Esophagus muscularis mucosa (tissue), 4 donors: ENCODE measurements at places on chromosomes 2 and 18.
A peak's percentile ranks its signal among the peaks of the same experiment; 100 is the strongest.

DNA sequence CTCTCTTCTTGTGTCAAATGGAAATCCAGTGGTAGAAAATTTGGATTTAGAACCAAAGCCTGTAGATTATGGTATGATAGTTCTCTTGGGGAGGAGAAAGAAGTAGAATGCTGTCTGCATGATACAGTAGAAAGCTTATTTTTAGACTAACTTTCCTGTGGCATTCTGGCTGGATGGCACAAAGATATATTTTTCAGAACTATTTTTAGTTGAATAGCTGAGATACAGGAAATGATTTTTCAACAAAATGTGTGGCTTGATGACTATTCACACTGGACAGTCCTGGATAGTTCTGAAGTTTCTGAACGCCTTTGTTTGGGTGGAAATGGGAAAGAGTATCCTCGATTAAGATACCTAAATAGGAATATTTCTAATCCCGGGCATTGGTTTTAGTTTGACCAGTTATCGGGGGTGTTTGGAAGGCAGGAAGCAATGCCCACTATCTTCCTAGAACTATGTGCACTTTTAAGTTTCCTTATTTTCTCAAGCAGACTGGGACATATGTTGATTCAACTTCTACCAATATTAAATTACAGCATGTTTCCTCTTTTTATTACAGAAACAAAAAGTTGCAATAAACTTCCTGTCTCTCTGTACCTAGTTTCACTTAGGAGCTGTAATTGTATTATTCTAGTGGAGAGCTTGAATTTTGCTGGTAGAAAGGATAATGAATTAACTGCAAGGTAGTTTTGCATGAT lies 32.1 kb downstream of the GDF7 start:
- no peak for DNase-seq

DNA sequence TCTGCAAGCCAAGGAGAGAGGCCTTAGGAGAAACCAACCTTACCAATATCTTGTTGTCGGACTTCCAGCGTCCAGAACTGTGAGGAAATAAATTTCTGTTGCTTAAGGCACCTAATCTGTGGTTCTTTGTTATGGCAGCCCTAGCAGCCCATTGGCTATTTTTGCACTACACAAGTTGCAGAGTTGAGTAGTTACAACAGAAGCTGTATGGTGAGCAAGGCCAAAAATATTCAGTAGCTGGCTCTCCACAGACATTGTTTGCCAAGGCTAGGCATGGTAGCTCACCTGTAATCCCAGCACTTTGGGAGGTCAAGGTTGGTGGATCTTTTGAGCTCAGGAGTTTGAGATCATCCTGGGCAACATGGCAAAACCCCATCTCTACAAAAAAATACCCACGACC lies 27.1 kb upstream of the SCYGR1 start:
- DNase-seq = no peak

DNA sequence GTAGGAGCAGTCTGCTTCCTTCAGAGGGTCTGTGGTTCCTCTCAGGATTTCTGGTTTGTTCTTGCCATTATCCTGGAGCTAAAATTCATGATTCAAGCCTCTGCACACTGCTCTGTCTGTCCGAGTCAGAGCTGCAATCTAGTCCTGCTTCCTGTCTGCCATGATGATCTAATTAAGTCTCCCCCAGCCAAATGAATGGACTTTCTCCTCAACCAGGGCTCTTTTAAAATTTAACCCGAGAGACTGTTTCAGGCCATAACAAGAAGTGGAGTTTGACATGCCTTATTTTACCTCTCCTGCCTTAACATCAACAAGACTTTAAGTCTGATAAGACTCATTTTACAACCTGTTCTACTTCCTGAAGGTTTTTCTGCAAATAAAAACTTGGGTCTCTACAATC lies 1009.6 kb upstream of the DDX18 start:
- DNase-seq = no peak

GRCh38 chr2:71892423-71892730 lies 255.3 kb downstream of the CYP26B1 start:
- DNase-seq = peak; percentile 55

DNA sequence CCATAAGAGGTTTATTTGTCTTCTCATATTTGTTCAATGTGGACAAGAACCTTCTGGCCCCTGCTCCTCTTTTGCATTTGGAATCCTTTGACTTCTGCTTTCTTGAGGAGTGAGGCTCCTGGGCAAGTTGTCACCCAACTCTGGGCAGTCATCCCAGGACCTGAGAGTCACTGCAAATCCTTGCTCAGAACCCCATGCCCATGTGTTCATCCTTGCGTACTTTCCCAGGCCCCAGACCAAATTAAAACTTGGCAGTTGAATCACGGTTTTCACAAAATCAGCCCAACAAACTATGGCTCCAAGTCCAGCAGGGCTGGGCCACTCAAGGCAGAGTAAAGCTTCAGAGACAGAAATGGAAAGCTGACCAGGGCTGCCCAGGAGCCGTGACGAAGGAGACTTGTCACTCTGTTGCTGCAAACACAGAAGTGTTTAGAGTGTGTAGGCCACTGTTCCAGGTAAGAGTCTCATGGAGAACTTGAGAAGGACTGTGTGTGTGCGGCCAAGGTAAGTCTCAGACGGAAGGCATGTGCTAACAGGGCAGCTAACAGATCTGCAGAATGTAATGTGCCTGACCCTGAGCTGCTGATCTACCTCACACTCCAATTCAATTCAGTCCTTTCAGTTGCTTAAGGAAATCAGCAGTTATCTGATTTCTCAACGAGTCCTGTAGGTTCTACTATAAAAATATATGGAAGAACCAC lies 549.4 kb upstream of the HS6ST1 start:
- DNase-seq = no peak

DNA sequence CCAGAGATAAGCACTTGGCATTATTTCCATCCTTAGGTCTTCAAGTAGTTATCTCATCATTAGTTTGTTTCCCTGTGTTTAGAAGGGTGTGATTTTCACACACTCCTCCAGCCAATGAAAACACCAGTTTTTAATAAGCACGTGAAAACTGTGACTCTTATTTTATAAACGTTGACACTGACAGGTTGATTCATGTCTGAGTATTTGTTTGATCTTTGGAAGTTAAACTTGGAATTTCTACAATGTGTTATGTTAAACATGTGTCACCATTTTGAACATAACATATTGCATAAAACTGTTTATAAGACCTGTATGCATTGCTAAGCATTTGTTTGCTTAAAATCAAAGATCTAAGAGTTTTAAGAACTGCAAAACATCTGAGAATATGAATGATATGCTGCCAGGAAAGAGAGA lies 27.6 kb downstream of the SLC40A1 start:
- DNase-seq = no peak

- DNase-seq = no peak
Observed at GRCh38 chr2:66343259-66343658, 91.7 kb upstream of the MEIS1 start.

GRCh38 chr2:183925281-183925680 lies 673.0 kb upstream of the ZNF804A start:
- DNase-seq = no peak

- DNase-seq = peak; percentile 97
Observed at GRCh38 chr2:20411361-20411894, 35.4 kb upstream of the RHOB start.

DNA sequence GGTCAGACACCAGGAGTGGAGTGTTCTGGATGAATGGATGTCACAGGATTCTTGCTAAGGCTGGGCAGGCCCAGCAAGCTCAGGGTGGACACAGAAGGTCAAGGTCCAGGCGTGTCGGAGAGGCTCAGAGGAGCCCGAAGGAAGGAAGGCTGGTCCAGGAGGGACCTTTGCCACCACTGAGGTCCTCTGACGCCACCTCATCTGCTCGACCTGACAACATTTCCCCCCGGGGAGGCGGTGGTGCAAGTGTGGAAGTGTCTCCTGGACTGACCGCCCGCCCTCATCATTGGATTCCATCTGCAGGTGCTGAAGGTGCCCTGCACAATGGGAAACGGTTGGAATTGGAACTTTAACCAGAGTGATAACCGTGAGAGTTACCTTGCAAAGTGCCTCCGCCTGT lies 124.6 kb downstream of the RTP5 start:
- DNase-seq = no peak

GRCh38 chr2:181004647-181005325 lies 24.4 kb downstream of the UBE2E3 start:
- DNase-seq = no peak

DNA sequence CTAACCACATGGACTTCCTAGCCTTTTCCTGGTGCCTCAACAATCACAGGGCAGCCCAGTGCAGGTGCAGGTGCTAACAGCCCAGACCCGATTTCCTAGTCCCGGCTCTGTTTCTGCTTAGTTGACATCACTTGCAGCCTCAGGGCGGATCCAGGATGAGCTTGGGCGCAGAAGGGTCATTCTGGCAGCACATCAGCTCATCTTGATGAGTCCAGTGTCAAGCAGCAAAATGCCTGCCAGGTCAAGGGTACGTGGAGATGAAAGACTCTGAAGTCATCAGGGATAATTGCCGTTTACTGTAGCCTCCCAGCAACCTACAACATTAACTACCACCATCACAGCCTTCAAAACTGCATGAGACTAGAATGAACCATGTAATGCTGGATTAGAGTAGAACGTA lies 39.4 kb upstream of the EFHD1 start:
- no peak for DNase-seq

- DNase-seq = no peak
Observed at GRCh38 chr2:25276569-25277465, 64.9 kb downstream of the DNMT3A start.

DNA sequence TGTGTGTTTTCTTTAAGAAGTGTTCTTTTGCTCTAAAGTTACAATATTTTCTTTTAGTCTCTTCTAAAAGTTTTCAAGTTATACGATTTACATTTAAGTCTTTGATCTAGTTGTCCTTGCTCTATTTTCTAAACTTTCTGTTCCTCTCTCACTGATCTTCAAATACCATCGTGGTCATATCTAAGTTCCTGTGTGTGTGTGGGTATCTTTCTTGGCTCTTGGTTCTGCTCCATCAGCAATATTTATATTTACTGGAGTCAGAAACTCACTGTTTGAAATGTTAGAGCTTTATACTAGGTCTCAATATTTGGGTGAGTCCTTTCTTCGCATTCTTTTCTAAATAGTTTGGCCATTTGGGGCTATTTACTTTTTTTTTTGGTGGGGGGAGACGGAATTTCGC lies 77.3 kb downstream of the COPS8 start:
- DNase-seq = no peak

- no peak for DNase-seq
Observed at GRCh38 chr2:114316532-114317300, 125.7 kb upstream of the DPP10 start.

GRCh38 chr18:77777163-77777562 lies 527.5 kb downstream of the GALR1 start:
- peak; percentile 66 for DNase-seq

DNA sequence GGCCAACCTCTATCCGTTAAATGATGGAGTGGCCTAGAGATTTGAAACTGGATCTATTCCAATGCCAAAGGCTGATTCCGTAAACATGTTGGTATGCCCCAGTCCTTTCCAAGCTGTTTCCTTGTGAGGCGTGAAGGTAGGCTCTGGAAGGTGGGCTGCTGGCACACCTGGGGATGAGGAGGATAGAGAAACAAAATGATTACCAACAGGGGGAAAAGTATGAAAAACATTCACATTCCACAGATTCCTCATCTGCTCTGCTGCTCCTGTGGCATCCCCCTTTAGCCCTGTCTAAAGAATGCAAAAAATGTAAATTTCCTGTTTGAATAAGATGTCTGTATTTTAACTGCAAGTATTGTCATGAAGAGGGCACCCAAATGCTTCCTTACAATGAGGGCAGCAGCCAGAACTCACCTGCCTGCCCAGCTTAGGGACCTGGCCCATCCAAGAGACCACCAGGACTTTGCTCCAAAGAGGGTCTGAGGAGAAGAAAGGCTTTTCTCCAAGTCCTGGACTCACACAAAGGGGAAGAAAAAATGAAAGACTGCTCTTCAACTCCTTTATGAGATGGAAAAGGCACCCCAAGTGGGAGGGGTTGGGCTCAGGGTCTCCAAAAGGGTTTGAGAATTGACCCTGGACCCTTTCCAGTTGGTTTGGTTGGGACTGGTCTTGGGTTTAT lies 132.3 kb upstream of the PELI1 start:
- no peak for DNase-seq

DNA sequence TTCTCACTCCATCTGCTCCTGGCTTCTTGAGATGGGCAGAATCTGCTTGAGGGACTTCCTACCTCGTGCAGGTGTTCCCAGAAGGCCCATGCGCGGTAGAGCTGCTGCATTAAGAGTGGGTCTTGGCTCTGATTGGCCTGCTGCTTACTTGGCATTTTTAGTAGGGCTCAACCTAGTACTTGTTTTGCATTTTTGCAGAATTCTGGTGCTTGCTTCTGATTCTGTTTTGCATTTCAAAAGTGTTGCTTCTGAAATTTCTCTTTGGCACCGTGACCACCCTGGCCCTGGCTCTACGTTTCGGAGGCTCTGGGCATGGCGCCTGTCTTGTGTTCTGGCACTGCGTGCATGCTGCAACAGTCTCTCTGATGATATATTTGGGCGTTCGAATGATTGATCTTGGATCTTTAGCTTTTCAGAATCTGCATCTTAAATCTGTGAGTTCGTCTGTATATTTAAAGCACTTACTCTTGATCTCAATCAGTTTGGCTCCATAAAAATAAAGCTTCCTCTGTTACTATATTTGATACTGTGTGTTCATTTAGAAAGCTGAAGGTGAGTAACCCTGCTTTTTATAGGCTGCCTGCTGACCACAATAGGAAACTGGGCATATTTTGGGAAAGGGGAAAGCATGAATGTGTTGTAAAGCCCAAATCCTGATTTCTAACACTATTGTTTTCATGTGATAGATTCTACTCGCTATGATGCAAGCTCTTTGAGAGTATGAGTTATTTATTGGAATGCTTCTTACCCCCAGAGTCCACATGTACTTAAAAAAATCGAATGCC lies 22.2 kb downstream of the EFR3B start:
- no peak for DNase-seq

DNA sequence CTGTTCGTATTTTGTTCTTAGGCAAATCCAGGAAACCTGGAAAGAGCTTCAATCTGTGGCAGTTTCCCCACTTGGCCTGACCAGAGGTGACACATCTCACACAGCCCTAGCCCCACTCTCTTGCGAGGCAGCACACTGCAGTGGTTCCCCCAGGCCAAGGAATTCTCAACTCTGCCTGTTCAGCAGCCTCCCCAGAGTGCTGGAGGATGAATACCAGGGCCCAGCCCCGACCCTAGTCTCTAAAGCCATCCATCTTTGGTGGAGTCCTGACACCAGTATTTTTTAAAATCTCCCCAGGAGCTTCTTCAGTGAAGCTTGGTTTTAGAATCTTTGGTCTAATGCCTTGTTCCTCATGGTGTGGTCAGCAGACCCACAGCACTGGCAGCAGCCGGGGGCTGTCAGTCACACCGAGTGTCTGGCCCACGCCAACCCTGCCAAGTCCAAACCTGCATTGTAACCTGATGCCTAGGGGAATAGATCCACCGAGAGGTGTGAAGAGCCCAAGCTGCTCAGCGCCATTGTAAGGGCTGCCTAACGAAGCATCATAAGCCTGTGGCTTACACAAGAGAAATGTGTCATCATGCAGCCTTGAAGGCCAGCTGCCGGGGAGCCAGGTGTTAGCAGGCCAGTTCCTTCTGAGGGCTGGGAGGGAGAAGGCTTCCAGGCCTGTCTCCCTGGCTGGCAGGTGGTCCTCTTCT lies 428.7 kb upstream of the ID2 start:
- DNase-seq = no peak
